ENCODE measurements at places on chromosomes 1 and 21.

DNA sequence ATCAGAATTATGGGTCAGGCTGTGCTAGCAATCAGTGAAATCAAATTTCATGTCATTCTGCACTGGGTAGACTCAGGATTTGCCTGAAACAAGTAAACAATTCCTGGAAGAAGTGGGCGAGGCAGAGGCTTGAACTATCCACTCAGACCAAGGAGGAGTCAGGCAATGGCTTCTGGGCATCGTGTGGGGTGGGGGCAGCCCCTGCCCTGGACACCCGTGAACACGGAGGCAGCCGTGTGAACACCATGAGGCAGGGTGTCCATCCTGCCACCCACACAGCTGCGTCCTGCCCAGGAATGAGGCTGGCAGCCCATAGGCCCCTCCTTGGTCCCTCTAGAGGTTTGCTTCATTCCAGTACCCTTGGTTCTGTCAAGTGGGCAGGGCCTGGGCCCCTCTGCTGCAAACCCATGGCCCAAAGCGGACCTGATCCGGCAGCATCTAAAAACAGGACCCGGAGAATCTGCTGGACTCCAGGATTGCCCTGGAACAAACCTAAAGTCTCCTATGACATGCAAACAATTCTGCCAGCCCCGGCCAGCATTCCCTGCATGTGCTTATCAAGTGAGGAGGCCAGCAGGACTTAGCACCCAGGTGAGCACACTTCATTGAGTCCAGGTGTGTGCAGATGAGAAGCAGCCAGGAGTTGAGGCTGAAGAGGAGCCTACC, 69.5 kb downstream of the PDE9A start:
- DNase-seq: no peak

GRCh38 chr1:160726498-160727315, 12.3 kb upstream of the SLAMF7 start:
- no peak for DNase-seq

- no peak for DNase-seq
These were observed 10.1 kb downstream of the C1orf174 start for GRCh38 chr1:3889936-3890335.

DNA sequence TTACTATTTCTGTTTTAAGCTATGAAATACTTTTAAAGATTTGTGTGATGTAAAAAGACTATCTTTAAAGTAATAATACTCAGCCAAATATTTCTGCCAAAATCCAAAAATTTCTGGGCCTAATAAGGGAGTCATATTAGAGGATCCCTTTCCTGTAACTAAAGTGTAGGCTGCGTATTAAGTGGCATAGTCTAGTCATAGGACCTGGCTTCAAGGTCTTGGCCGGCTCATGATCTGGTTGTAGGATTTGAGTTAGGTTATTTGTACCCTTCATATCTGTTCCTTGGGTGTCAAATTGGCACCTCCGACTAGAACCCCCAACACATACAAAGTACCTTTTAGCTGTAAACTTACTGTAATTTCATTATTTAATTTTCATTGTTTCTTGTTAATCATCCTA, 107.8 kb downstream of the DYRK1A start:
- no peak for DNase-seq

DNA sequence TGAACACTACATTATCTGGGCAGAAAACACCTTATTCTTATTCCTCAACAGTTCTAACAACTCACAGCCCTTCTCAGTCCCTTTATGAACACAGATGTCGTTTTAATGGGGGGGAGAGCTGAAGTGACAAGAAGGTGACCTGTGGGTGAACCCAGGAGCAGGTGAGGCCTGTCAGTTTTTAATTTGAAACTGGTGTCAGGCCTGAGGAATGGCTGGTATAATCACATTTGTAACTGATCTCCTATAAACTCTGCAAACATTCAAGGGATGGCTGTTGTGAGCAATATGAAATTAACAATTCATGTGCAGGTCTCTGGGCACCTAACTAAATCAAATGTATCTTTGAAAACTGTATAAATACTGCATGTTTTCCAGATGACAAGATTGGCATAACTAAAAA, 362.1 kb upstream of the NR5A2 start:
- DNase-seq: no peak
